ENCODE measurements at places on chromosomes 5 and 9. TPM values are rescaled to one million over a fixed set of nuclear protein-coding genes. Genes with fewer than 3 reads are reported as not detected.

FANCC gene
- 13.9 TPM for total RNA-seq

SPINK1 gene
- 0.63 TPM for total RNA-seq

PPP2R2B gene
- 0.08 TPM for total RNA-seq

LPAR1 gene
- 23.3 TPM for total RNA-seq

ZNF608 gene
- total RNA-seq = 0.77 TPM

FBP2 gene
- 0.06 TPM for total RNA-seq

HMMR gene
- 21.5 TPM for total RNA-seq

TNC gene
- total RNA-seq = 0.42 TPM

FAM169A gene
- total RNA-seq = 7.0 TPM

INSL6 gene
- not detected for total RNA-seq

GRXCR2 gene
- not detected for total RNA-seq

STPG3 gene
- not detected for total RNA-seq

NFX1 gene
- 34.8 TPM for total RNA-seq

GPR151 gene
- not detected for total RNA-seq

GADD45G gene
- 0.21 TPM for total RNA-seq

UBE2QL1 gene
- 1.5 TPM for total RNA-seq

TYRP1 gene
- total RNA-seq = not detected

ZDHHC11B gene
- total RNA-seq = 1.1 TPM

TMEM252 gene
- total RNA-seq = not detected

TAF11L5 gene
- total RNA-seq = not detected

PKD2L2 gene
- 0.12 TPM for total RNA-seq

PDGFRB gene
- 0.74 TPM for total RNA-seq

EFNA5 gene
- total RNA-seq = 20.5 TPM
